Activated CD4-positive, CD25-positive, alpha-beta regulatory T cell treated with anti-CD3 and anti-CD28 coated beads, Interleukin-2, amount 50 U/mL, for 16 hours (primary cell): ENCODE measurements at places on chromosomes 7 and 10.

GRCh38 chr7:98216941-98217622, 5.8 kb downstream of the BHLHA15 start:
- no peak for DNase-seq

DNA sequence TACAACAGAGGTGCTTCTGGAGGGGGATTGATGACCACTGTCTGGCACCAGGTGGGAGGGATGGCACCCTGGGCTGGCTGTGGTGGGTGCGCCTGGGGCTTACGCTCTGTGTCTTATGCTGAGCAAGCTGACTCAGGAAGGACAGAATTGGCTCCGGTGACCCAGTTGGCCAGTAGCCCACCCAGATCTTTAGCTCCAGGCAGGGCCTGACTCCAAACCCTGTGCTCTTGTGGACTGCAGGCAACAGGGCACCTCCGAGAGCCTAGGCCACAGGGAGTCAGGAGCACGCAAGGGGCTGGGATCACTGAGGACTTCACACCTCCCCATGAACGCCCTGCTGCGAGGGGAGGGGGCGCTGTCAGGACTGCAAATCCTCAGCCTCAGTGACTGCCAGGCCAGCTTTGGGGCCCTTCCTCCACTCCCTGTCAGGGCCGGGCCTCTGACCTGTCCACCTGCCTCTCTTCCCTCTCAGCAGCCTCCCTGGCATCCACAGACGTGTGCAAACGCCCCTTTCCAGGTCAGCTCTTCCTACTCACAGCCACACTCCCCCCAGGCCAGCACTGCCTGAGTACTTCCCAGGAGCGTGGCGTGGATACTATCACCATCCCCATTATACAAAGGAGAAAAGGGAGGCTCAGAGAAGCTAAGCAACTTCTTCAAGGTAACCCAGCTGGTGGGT, 118.7 kb downstream of the SLIT1 start:
- DNase-seq: no peak

DNA sequence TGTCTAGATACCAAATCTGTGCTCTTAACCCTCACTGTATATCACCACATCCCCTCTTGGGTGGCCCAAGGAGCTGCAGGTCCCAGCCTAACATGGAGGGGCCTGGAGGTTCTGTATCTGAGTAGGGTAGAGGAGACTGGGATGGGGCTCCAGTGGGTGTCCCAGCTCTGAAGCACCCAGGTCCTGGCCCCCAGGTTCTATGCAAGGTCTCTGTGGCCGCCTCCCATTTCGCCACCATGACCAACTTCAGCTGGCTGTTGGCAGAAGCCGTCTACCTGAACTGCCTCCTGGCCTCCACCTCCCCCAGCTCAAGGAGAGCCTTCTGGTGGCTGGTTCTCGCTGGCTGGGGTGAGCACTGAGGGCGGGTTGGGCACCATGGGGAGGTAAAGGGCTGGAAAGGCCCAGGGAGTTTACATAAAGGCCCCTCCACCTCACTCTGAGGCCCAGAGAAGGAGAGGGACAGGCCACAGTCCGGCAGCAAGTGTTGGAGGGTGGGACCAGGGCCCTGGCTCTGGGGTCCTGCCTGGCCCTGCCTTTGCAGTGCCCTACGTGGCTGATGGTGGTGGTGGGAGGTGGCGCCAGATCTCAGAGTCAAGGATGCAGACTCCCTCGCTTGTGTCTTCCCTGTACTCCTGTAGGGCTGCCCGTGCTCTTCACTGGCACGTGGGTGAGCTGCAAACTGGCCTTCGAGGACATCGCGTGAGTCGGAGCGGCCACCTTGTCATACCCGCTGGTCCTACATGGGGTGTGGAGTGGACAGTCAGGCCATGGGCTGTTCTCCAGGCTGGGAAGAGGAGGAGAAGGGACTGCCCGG, 10.2 kb downstream of the GHRHR start:
- no peak for DNase-seq

GRCh38 chr7:107785926-107786325, 17.1 kb downstream of the SLC26A3 start:
- no peak for DNase-seq

- DNase-seq: no peak
These were observed 177.1 kb downstream of the FRMD4A start for GRCh38 chr10:14153570-14154055.

DNA sequence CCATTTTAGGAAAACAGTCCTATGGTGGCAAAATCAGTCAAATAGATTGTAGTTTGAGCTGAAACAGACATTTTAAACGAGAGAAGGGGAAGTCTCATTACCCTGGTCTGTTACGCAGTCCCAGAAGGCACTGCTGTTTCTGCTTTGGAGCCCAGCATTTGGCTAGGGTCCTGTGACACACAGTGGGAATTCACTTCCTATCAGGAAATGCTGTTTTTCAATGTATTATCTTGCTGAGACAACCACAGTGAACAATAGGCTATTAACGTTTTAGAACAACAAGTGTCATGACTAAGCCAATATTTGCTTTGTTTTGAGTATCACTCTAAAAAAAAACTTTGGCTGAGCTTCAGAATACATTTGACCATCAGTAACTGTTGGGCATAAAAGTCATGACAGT, 74.1 kb downstream of the ADD3 start:
- DNase-seq: no peak

GRCh38 chr7:4127909-4128560, 554.1 kb upstream of the FOXK1 start:
- DNase-seq: no peak

DNA sequence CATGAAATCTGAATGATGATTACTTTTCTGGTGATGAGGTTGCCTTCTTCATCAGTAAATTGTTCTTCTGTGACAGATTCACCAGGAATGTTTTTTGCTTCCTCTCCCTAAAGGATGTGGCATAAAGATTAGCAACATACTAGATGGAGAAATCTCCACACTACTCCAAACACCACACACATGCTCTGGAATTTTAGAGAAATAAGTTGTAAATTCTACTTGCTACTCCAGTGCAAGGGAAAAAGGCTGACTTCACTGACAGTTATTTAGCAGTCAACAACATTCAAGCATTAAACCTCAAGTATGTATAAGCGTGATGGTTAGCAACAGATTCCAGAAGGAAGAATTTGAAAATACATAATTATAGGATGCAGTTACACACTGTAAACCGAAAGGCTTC, 137.9 kb upstream of the CCDC6 start:
- no peak for DNase-seq

GRCh38 chr7:93008833-93009232, 108.9 kb downstream of the SAMD9 start:
- DNase-seq: no peak

- DNase-seq: no peak
These were observed 5.8 kb downstream of the DBNL start for GRCh38 chr7:44050121-44050914.

- no peak for DNase-seq
These were observed 37.0 kb upstream of the MXI1 start for GRCh38 chr10:110170142-110170971.

GRCh38 chr7:137110091-137110509, 233.4 kb downstream of the PTN start:
- DNase-seq: no peak

DNA sequence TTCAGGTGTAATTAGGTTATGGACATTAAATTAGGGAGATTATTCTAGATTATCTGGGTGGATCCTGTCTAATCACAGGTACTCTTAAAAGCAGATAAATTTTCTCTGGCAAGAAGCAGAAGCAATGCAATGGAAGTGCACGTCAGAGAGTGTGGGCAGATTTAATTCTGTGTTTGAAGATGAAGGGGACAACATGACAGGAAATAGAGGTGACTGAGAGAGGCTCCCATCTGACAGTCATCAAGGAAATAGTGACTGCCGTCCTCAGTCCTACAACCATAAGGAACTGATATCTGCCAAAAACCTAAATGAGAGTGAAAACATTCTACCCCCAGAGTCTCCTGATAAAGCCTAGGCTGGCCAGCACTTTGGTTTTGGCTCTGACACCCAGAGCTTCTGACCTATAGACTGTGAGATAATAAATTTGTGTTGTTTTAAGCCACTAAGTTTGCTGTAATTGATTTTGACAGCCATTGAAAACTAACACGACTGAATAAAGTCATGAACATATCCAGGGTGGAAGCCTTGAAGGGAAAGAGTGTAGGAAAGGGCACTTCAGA, 30.5 kb upstream of the DDX50 start:
- no peak for DNase-seq

DNA sequence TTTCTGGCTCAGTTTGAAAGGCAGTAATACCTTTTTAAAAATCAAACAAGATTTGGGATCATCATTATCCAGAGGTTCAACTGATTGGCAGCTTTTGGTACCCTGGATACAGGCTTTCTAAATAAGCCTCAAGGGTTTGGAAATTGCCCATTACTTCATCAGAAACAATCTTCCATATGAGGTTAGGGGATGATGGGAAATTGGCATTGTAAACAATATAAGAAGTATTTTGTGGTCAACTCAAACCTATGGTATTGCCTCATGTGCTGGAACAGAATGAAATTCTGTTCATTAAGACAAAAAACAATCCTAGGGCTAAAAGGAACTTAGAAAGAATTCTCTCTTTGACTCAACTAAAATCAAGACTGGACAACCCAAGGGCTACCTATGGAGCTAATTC, 92.6 kb upstream of the HECTD2 start:
- DNase-seq: no peak

GRCh38 chr10:101770331-101771215, 5.3 kb downstream of the FGF8 start:
- DNase-seq: no peak

DNA sequence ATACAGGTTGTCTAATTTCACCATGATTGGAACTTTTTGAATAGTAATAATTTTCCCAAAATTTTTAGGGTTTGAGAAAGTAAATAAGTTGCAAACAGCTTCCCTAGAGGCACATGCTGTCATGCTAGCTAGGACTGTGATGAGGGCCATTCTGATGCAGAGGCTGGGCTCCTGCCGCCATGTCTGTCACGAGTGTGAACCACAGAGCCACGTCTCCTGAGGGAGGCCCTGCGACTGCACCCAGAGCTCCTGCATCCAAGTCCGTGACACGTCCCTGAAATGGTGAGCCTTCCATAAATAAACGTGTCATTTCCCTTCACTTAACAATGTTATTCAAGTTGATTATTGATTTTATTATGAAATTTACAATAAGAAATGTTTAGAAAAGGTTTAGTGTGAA, 40.0 kb downstream of the C10orf120 start:
- DNase-seq: no peak
